Tibial nerve (tissue), 4 donors: ENCODE measurements at places on chromosomes 6 and 20.

- H3K36me3 ChIP-seq, result no peaks in the 10 kb centered on the region
- no peaks in the 10 kb centered on the region for H3K4me1 ChIP-seq
- no peak for DNase-seq
Observed at GRCh38 chr6:130200020-130200419, 22.7 kb downstream of the SAMD3 start.

GRCh38 chr6:109626311-109626710 lies 64.7 kb downstream of the AK9 start:
- DNase-seq, result no peak
- no peaks in the 10 kb centered on the region for H3K4me1 ChIP-seq
- no peak overlapping the region for H3K27ac ChIP-seq
- H3K27me3 ChIP-seq, result no peaks in the 10 kb centered on the region

GRCh38 chr20:53960579-53961272 lies 109.7 kb downstream of the BCAS1 start:
- no peaks in the 10 kb centered on the region for H3K36me3 ChIP-seq
- H3K27ac ChIP-seq, result peak overlapping the region; percentile 71
- H3K4me1 ChIP-seq, result no peaks in the 10 kb centered on the region
- no peak for DNase-seq

- DNase-seq, result peak; percentile 15
- no peaks in the 10 kb centered on the region for H3K27me3 ChIP-seq
- H3K27ac ChIP-seq, result no peak overlapping the region
- H3K36me3 ChIP-seq, result no peaks in the 10 kb centered on the region
- H3K4me1 ChIP-seq, result peaks cover 10% of the 10 kb centered on the region
- peak overlapping the region; percentile 21 for H3K4me3 ChIP-seq
Observed at GRCh38 chr6:163860287-163861081, 446.0 kb downstream of the QKI start.

- no peaks in the 10 kb centered on the region for H3K27me3 ChIP-seq
- H3K36me3 ChIP-seq, result no peaks in the 10 kb centered on the region
Observed at GRCh38 chr6:136477548-136477947, 72.7 kb downstream of the MAP7 start.

DNA sequence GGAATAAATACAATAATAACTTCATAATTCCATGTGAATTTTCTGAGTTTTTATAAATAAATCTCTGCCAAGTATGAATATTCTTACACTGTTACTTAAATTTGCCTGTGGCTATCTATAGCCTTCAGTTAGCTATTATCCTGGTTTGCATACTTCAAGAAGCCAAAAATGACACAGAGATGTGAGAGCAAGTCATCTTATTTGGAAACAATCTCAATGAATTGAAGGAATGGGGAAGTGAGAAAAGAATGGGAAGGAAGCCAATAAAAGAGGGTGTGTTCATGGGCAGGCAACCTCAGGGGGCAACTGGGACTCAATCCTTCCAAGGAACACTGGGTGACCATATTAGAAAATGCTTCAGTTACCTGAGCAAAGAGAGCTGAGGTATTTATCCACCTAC lies 9.9 kb downstream of the HAO1 start:
- H3K36me3 ChIP-seq, result no peaks in the 10 kb centered on the region
- no peak overlapping the region for H3K4me3 ChIP-seq
- peaks cover 4% of the 10 kb centered on the region for H3K4me1 ChIP-seq
- H3K27me3 ChIP-seq, result no peaks in the 10 kb centered on the region
